Epithelial cell of proximal tubule (primary cell): ENCODE measurements at places on chromosomes 7 and 10. TPM values are rescaled to one million over a fixed set of nuclear protein-coding genes. Genes with fewer than 3 reads are reported as not detected.

- DNase-seq, result no peak
These were observed 115.6 kb downstream of the ABCA13 start for GRCh38 chr7:48286836-48287235.

DNA sequence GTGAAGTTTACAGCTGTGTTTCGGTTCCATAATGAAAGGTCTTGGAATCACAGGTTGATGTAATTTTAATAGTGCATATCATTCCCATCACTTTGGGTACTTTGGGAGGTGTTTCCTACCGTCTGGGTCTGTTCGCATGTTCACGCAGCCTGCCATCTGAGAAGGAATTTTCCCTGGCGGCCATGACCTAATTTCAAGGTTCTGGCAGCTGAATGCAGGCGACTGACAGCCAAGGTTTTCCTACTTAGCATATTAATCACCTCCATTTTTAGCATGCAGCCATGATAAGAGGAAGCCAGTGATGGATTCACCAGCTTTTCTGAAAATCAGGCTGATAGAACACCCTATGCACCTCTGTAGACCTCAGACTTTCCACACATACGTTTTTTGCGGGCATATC lies 319.1 kb upstream of the TMEM229A start:
- DNase-seq, result no peak

DNA sequence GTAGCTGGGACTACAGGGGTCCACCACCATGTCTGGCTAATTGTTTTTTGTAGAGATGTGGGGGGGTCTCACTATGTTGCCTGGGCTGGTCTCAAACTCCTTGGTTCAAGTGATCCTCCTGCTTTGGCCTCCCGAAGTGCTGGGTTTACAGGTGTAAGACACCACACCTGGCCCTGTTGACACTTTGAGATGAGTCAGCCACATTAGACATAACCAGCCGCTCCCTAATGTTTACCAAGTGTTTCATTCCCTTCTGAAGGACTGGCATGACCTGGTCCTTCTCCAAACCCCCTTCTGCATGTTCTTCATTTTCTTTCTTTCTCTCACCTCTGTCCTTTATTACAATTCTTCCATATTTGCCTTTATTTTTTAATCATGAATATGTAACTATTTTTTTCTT lies 67.8 kb downstream of the TAF3 start:
- no peak for DNase-seq

The KIF20B gene
- total RNA-seq, result 23.6 and 26.1 TPM in 2 replicates

The EEPD1 gene
- total RNA-seq, result 3.9 and 10.8 TPM in 2 replicates
